M059J (cell line): ENCODE measurements at places on chromosomes 2 and 18. TPM values are rescaled to one million over a fixed set of nuclear protein-coding genes. Genes with fewer than 3 reads are reported as not detected.

- no peak for DNase-seq
Measured at GRCh38 chr2:41911033-41911432, 136.8 kb upstream of the PKDCC start.

DNA sequence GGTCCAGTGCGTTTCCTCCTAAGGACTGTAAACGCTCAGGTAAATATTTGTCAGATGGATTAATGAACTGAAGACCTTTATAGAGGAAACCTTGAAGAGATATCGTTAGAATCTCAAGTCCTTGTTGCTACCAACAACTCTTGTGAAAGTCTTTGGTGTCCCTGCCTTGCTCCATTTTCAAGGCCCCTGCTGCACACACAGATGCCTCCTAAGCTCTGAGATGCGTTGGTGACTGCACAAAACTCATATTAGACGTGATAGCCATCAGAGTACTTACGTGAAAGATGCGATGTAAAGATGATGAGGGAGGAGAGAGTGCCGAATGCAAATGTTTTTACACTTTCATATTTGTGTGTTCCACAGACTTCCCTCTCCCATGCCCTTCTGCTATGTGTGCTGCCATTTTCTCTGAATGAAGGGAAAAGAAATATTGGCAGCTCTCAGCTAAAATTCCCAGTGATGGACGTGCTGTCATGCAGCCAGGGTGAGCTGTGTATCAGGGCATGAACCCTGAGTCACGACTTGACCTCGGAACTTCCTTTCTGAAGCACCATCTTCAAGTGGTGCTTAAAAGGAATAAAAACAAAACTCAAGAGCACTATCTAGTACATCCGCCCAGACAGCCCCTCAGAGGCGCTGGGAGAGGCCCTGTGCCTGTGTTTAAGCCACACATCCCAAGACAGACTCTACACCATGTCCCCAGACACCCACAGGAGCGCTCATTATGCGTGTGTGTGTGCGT lies 117.4 kb downstream of the FAM210A start:
- peak; percentile 19 for DNase-seq

- DNase-seq: peak; percentile 91
Measured at GRCh38 chr18:22466608-22467395, 49.1 kb upstream of the CTAGE1 start.

- peak; percentile 58 for DNase-seq
Measured at GRCh38 chr18:55406451-55406991, 181.5 kb downstream of the TCF4 start.

DNA sequence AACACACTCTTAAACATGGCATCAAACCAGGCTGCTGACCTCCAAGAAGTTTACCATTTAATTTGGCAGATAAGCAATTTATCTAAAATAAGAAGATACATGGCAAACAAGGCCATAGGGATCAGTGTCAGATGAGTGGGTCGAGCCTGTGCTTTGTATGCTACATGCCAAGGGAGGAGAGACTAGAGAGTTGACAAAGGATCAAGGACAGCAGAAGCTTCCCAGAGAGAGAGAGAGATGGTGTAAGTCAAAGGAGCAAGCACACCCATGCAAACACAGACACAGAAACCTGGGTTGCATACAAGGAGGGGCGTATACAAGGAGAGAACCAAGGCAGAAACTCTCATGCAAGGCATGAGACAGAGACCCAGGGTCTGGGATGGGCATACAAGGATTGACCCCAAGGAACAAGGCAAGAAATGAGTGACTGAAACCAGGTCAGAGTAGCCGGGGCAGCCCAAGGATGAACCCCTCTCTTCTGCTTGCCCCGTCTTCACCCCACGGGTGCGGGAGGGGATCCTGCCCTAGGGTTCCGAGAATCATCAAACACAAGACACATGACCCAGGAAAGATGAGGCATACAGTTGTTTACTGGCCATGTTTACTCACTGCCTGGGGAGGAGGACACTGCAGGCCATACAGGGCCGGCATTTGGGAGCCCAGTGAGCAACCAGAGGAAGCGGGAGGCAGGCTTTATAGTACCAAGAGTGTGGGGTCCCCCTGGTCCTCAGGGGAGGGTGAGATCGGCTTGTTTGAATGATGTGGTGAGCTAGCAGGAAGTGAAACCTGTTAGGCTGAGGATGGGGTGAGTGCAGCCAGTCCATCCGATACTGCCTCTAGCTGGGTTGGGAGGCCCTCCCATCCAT lies 529.2 kb upstream of the ID2 start:
- no peak for DNase-seq

- no peak for DNase-seq
Measured at GRCh38 chr2:238059505-238059904, 1.3 kb upstream of the SCLY start.

DNA sequence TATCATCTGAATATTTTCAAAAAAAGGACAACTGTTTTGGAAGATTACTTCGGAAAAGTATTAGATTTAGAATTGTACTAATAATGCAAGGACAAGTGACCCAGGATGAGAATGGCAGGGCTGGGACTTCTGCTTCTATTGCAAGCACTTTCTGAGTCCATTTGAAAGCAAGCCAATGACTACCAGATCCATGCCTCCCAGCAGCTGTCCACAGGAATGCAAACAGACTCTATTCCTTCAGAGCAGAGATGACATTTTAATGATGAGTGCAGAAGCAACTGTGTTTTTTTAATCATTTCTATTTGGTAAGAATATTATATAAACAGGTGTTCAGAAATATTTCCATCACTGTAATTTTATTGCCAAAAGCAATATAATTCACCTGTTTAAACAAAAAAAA lies 456.7 kb downstream of the SOX11 start:
- DNase-seq: no peak

DNA sequence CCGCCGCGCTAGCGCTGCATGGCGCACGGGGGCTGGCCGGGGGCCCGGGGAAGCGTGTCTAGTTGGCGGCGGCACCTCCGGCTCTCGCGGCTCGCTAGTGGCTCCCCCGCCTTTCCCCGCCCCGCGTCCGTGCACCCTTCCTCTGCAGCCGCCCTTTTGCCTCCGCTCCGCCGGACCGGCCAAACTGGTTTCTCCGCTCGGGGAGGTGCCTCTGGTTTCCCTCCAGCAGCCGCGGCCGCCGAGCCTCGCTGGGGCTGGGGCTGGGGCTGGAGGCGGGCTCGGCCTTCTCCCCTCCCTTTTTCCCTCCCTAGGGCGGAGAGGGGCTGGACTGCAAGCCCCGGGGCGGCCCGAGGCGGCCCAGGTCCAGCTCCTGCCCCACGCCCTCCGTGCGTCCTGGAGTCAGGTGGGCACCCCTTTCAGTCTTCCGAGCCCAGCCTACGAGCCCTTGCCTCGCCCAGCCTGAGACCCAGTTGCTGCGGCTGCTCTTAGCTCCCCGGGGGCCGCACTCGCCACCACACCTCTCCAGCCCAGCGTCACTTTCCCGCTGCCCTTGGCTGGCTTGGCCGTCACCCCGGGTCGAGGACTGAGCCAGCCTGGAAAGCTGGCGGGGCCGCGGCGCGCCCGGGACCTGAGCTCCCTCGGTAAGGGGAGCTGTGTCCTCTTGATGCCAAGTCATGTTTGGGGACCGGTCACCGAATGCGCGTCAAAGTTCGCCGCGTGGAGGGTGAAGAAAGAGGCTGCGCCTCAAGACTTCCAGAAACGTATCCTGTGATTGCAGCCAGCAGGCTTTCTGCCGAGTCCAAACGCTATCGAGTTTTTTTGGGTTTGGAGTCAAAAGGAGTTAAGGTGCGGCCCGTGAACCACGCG lies at the start of gene ATP8B1:
Gene ATP8B1 (minus strand): TSS at position 213 of the 867 bp plus-strand sequence. CDS start 71,508 bp downstream, outside the sequence.
- peak; percentile 85 for DNase-seq

MFSD6 gene
- total RNA-seq: 25.7 and 27.4 TPM in 2 replicates

NYAP2 gene
- total RNA-seq: 1.5 and 2.3 TPM in 2 replicates

DNA sequence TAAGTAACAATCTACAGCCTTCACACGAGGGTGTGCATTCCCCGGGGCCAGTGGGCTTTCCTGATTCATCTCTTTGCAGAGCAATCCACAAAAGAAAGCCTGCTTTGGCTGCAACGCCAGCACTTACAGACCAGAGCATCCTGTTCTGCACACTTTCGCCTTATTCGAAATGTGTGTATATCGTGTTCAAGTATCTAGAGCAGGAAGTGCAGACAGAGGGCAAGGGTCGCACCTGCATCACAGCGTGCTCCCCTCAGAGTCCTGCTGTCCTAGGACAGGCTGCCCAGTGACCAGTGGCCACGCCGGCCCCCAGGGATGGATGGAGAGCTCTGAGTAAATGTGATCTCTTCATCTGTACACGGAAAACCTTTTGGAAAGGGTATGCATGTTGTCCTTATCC lies 264.3 kb downstream of the ZNF516 start:
- no peak for DNase-seq

- no peak for DNase-seq
Measured at GRCh38 chr2:8957628-8958027, 45.9 kb downstream of the MBOAT2 start.
